ENCODE measurements at places on chromosomes 5 and 9. TPM values are rescaled to one million over a fixed set of nuclear protein-coding genes. Genes with fewer than 3 reads are reported as not detected.

TIMD4 gene
- 0.23 TPM for total RNA-seq

SLC1A1 gene
- total RNA-seq = 49.6 TPM

CD274 gene
- total RNA-seq = 1.6 TPM

DRD1 gene
- total RNA-seq = 27.0 TPM

SPATA31D4 gene
- not detected for total RNA-seq

PCDHGB4 gene
- 14.8 TPM for total RNA-seq

PLPP1 gene
- total RNA-seq = 36.0 TPM
